Kidney (tissue), 22 donors: ENCODE measurements at places on chromosomes 13 and 19. TPM values are rescaled to one million over a fixed set of nuclear protein-coding genes. Genes with fewer than 3 reads are reported as not detected.

- DNase-seq, result no peak
Measured at GRCh38 chr13:49302817-49303216, 55.1 kb downstream of the CDADC1 start.

DNA sequence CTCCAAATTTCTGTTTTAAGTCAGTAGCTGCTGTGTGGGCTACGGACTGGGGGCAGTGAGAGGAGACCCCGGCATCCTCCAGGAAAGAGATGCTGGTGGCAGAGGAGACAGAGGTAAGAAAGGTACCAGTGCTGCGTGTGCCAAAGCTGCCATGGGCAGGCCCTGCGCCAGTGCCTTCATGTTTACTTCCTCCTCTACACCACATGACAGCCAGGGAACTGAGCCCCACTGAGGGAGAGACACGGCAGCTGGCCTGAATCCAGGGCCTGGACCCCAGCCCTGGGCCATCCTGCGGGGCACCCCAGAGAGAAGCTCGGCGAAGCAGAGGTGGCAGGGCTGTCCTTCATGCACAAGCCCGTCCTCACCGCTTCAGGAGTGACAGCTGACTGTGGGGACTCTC lies 22.7 kb upstream of the CCNP start:
- no peak for DNase-seq

GRCh38 chr19:7883796-7884570 lies 4.3 kb upstream of the LRRC8E start:
- no peak for DNase-seq

DNA sequence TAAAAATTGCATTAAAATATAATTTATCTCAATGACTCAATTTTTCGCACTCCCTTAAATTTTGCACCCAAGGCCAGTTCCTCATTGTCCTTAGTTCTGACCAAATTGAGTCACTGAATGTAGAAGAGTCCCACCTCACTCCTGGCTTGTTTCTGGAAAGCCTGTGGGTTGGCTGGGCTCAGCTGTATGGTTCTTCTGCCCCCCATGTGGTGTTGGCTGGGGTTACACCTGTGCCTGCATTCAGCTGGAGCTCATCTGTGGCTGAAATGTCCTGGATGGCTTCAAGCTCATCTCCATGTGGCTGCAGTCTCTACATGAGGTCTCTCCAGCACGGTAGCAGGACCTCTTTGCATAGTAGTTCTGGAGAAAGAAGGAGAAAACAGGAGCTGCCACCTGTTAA lies 7.2 kb upstream of the IRGC start:
- no peak for DNase-seq

DNA sequence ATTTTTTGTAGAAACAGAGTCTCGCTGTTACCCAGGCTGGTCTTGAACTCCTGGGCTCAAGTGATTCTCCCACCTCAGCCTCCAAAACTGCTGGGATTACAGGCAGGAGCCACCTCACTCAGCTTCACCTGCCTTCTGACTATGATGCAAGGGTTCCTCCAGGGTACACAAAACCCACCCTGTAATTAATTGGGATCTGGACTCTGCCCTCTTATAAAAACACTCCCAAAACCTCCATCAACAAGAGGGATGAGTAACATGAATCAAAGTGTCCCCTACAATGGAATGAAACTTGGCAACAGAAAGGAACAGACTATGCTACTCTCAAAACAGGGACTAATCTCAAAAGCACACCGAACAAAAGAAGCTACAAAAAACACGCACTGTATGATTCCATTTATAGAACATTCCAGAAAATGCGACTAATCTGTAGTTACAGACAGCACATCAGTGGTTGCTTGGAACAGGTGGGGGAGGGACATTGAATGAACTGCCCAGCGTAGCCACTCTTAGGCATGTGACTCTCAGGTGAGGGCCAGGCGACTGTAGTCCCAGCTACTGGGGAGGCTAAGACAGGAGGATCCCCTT lies 3.2 kb upstream of the PRR36 start:
- no peak for DNase-seq

ATP7B gene
- 5.7 TPM for total RNA-seq

CAMSAP3 gene
- total RNA-seq, result 18.5 TPM
